ENCODE measurements at places on chromosomes 6 and 20.
A peak's percentile ranks its signal among the peaks of the same experiment; 100 is the strongest.

DNA sequence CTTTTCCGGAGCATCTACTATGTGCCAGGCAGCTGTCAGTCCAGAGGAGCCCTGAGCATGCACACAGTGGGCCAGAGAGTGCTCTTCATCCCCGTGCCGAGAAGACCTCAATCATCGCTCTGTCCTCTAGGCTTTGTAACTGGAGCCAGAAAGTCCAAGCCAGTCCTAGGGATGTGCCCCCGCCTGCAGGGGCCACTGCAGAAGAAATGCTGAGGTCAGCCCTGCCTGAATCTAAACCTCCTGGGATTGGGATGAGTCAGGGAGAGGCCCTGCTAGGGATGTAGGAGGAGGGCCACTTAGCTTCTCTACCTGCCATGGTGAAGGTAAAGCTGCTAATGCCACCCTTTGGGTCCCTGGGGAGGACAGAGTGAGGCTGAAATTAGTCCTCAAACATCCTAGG lies 146.8 kb downstream of the CDC5L start:
- DNase-seq, result no peak

GRCh38 chr20:55538261-55538908 lies 466.9 kb downstream of the CBLN4 start:
- peak; percentile 73 for DNase-seq

DNA sequence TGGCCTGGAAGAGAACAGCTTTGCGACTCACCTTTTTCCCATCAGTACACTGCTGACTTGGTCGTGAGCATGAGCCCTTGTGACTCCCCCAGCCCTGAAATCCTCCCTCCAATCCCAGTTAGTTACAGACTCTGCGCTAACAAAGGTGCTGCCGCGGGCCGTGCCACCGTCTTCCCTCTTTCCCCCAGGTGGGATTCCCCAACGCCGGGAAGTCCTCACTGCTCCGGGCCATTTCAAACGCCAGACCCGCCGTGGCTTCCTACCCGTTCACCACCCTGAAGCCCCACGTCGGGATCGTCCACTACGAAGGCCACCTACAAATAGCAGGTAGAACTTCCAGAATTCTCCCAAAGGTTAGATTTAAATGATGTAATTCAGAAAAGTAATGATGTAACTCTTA lies 16.1 kb downstream of the MTG2 start:
- no peak for DNase-seq

DNA sequence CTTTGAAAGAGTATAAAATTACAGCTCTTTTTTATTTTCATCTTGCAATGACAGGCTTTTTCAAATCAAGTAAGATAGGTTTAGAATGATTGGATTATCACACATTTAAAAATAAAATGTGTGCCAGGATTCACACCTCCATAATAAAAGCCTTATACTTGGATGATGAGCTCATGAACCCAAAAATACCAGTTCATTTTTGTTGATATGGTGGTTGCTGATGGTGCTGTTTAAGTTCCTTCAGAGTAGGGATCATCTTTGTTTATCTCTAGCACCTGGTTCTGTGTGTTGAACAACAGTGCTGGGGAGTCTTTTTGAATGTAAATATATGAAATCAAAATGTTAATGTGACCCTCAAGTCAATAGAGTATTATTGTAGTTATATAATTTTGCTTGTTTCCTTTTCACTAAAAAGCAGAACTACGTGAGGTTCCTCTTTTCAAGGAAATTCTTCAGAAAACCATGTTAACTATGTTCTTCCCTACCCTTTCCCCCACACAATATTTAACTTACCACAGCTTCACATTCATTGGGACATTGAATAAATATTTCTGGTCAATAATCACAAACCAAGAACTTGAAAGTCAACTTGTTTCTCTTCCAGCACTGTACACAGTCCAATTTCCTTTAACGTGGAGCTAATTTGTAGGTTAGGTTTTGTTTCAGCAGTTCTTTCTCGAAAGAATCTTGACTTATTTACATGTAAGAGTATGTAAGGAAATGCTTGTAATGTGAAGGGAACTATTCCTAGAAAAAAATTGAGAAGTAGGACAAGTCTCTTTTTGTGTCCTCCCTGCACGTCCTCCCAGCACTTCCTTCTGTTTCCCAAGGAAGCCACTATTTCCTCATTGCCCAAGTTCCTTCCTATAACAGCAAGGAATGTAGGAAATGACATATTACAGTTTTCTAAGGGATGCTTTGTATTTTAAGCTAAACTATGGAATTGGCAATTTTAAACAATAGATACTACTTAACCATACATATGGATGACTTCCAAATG lies 945.9 kb upstream of the CITED2 start:
- no peak for DNase-seq

DNA sequence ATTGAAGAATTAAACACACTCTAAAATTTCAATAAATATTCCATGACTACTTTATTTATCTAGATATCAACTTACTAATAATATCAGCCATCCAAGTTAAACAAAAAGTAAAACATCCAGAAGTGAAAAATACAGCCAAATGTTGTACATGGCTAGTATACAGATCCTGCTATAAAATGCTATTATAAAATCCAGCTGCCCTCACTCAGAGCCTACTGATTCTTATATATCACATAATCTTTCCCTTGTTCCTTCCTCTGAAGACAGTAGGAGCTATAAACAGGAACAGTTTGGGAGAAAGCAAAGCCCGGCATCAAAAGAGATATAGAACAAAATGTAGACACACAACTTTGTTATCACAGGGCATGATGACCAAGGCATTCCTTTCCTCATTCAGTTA lies 212.9 kb downstream of the PLCB4 start:
- no peak for DNase-seq

GRCh38 chr20:13302647-13303450 lies 81.8 kb downstream of the ISM1 start:
- peak; percentile 45 for DNase-seq

- no peak for DNase-seq
Observed at GRCh38 chr20:62137092-62137384, 6.2 kb downstream of the PSMA7 start.

GRCh38 chr6:159213405-159213804 lies 44.2 kb downstream of the FNDC1 start:
- DNase-seq, result no peak

DNA sequence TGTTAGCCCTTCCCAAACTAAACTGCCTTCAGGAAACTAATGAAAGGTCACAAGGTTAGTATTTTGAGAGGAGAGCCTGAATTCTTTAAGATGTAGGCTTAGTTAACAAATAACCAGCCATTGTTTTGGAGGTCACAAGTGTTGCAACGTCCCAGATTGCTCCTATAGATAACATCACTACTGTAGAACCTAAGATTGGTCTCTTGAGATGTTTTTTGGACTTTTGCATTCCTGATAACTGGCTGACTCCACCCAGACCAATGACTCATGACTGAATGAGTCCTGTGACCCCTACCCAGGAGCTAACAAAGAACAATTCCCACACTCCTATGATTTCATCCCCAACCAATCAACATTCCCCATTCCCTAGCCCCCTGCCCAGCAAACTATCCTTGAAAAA lies 178.8 kb downstream of the SCP2D1 start:
- no peak for DNase-seq

DNA sequence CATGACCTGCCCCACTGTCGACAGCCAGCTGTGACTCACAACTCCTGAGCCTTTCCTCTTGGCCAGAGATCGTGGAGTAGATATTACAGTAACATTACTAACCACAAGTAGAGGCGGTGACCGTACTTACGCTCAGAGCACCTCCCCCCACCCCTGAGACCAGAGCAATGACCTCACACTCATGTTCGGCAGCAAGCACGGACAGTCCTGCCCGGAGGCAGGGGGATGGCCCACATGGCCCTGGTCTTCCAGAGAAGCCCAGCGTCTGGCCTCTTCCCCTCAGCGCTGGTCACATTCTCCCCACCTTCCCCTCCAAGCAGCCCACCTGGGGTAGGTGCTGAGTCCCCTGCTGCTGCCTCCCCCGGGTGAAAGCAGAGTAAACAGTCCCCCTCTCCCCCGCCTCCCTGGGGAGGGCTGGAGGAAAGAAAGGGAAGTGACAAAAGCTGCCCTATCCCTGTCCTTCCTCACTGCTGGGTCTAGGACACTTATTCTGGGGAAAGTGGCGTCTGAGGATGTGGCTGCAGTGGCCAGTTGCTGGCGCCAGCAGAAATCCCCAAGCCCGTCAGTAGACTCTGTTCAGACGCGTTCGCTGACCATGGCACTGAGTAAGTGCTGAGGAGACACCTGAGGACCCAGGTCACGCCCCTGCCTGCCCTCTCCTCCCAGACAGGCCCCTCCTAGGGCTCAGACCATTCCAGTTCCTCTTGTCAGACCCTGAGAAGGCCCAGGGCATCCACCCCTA lies 68.5 kb downstream of the MRPL14 start:
- peak; percentile 93 for DNase-seq

DNA sequence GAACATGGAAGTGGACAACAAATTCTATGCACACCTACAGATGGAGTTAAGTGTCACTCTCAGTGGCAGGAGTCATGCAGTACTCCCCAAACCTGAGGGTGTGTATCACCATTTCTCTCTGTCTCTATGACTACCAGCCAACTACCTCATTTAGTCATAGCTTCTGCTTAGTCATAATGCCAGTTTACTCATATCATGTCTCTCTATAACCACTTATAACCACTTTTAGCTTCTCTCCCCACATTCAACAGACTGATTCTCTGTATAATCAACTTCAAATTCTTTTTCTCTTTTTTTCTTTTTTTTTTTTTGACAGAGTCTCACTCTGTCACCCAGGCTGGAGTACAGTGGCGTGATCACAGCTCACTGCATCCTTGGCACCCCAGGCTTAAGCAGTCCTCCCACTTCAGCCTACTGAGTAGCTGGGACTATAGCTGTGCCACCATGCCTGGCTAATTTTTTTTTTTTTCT lies 13.8 kb upstream of the GTF3C6 start:
- DNase-seq, result peak; percentile 89

- no peak for DNase-seq
Observed at GRCh38 chr6:111411978-111412566, 70.9 kb downstream of the REV3L start.

DNA sequence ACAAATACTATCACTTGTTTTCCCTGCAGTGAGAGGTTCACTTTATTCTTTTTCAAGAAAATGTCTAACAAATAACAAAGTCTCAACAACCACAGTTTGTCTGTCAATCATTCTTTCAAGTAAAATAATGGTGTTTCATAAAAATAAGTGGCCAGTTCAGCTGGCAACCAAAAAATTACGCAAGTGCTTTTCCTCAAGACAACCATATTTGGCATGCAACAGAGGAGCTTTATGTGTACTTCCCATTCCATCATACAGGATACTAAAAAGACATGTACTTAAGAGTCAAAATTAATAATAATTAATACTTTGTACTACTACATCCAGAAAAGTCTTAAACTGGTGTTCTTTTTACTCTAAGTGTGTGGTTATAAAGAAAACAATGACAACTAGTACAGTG lies 34.6 kb downstream of the ATG5 start:
- no peak for DNase-seq

DNA sequence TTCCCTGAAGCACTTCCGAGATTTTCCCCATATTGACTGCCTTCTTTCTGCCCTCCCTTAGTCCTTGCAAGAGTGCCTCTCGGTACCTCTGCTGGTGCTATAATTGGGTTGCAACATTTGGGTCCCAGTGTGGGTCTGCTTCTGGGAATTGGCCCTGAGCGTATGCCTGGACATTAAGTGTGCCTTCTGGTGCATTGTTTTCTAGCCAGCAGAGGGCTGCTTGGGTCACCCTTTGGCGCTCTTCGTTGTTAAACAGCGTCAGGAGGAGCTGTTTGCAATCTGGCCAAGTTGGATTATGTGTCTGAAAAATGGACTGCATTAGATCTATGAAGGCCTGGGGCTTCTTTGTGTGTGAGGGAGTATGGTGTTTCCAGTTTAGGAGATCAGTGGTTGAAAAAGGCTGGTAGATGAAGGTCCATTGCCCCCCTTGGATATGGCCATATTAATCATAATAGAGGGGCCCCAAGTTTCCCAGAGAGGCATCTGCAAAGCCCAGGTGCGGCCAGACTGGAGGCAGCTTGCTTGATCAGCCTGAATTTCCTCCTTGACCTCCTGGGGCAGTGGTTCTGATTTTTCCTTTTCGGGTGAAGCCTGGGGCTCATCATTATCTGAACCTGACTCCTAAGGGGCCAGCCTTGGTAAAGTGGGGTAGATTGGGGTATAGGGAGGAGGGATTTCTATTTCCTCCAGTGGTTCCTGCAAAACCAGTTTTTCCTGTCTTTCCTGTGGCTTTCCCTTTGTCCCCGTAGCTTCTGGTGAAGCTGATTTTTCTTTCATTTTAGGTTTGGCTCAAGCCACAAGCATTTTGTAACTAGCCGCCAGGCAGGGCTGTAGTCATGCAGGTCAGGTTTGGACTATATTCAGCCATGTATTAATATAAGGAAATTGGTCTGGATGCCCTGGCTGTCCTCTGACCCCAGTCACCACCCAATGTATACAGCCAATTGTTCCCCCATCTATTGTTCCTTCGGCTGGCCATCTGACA lies 85.4 kb upstream of the GPR6 start:
- peak; percentile 79 for DNase-seq

DNA sequence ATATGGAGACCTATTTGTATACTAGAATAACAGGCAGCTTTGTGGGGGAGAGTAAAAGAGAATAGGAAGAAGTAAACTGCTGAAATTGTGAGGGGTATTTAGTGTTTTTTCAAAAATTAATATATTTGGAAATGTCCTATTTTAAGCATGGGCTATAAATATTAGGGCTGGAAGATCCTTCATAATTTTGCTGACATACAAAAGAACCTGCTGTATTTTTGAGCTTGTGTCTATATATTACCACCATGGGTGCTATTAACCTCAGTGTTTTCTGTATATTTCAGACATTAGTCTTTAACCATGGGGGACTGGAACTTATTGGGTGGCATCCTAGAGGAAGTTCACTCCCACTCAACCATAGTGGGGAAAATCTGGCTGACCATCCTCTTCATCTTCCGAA lies at the start of gene GJA10:
Gene GJA10, plus strand, starts transcription at position 301 of the 400 bp plus-strand sequence. Its CDS starts 0 bp downstream, at position 301.
- DNase-seq, result no peak

DNA sequence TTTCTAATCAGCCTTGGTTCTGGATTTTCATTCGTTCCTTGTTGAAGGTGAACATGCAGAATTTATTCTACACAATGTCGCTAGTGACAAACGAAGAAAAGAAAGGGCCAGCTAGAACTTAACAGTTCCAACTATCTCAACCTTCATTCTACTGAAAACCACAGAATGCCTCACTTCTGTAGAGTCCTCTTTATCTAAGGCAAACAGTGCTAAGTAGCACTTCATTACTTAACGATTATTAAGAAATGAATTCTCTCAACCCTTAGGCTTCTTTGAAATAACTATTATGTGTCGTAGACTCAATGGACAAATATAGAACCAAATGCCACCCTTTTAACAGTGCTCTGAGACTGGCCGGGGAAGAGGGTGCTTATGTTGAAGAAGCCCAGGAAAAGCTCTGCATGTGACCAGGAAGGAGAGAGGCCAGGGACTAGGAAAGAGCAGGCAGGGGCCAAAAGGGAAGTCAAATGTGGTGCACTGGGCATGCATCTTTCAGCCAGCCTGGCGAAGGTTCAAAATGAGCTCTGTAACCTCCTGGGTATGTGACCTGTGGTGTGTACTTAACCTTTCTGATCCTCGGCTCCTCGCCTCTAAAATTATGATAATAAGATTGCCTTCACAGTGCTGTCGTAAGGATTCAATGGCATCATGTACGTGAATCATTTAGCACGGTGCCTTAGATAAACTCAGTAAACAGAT lies 55.4 kb upstream of the BMP2 start:
- DNase-seq, result no peak

GRCh38 chr20:46089167-46089416 lies 670 bp downstream of the NCOA5 start:
- DNase-seq, result peak; percentile 53

- DNase-seq, result peak; percentile 64
Observed at GRCh38 chr20:47620808-47621805, 119.4 kb downstream of the NCOA3 start.

GRCh38 chr6:143607974-143608373 lies 69.8 kb upstream of the PHACTR2 start:
- no peak for DNase-seq

- DNase-seq, result no peak
Observed at GRCh38 chr6:118502169-118502568, 45.9 kb upstream of the PLN start.
